Lower lobe of right lung (tissue), 2 donors: ENCODE measurements at places on chromosomes 12 and 14. TPM values are rescaled to one million over a fixed set of nuclear protein-coding genes. Genes with fewer than 3 reads are reported as not detected.

SLC15A5 gene
- total RNA-seq = not detected

SLCO1C1 gene
- 0.92 TPM for total RNA-seq

LRCOL1 gene
- total RNA-seq = 2.3 TPM

RASSF9 gene
- 11.0 TPM for total RNA-seq

RND1 gene
- total RNA-seq = 5.9 TPM

CIPC gene
- total RNA-seq = 28.4 TPM

UTP20 gene
- 16.1 TPM for total RNA-seq

SMOC1 gene
- total RNA-seq = 1.1 TPM

DLGAP5 gene
- total RNA-seq = 0.97 TPM

DDN gene
- total RNA-seq = not detected

SMCO3 gene
- 0.68 TPM for total RNA-seq

MYL2 gene
- total RNA-seq = not detected

SERPINA9 gene
- not detected for total RNA-seq

COA8 gene
- total RNA-seq = 33.0 TPM

GARIN6 gene
- total RNA-seq = not detected

E2F7 gene
- 1.0 TPM for total RNA-seq

MLF2 gene
- 108 TPM for total RNA-seq

PTCSC3 gene
- total RNA-seq = 1.5 TPM

KRT82 gene
- total RNA-seq = not detected

GUCY2C gene
- not detected for total RNA-seq

INHBC gene
- total RNA-seq = not detected

SEL1L gene
- total RNA-seq = 104 TPM

BHLHE41 gene
- 125 TPM for total RNA-seq

SLC6A12 gene
- total RNA-seq = 14.2 TPM

SMAGP gene
- total RNA-seq = 31.3 TPM

PITPNM2 gene
- total RNA-seq = 29.9 TPM

NFATC4 gene
- total RNA-seq = 37.0 TPM

FERMT2 gene
- 86.0 TPM for total RNA-seq

LTBP2 gene
- 39.5 TPM for total RNA-seq

ATP5MC2 gene
- total RNA-seq = 264 TPM
